IPS DF 19.7 (cell line): ENCODE measurements at places on chromosomes 2 and 18.

DNA sequence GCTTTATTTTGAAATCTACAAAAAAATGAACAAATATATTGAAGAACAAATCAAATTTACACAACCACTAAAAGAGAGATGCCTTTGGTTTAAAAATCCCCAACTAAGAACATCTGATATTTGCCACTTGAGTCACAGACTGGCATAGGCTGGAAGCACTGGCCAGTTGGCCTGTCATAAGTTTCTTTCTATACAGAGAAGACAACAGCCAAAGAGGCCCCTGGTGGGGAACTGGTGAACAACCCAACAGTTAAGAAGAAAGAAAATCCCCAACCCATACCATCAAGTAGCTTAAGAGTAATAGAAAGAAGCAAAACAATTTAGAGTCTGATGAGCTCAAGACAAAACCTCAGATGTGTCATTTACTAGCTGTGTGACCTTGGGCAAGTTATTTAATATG lies 45.5 kb downstream of the OSR1 start:
- no peak for DNase-seq

- DNase-seq, result no peak
Observed at GRCh38 chr2:108585436-108585835, 51.2 kb downstream of the LIMS1 start.

- DNase-seq, result no peak
Observed at GRCh38 chr2:14148216-14148615, 484.3 kb upstream of the LRATD1 start.

DNA sequence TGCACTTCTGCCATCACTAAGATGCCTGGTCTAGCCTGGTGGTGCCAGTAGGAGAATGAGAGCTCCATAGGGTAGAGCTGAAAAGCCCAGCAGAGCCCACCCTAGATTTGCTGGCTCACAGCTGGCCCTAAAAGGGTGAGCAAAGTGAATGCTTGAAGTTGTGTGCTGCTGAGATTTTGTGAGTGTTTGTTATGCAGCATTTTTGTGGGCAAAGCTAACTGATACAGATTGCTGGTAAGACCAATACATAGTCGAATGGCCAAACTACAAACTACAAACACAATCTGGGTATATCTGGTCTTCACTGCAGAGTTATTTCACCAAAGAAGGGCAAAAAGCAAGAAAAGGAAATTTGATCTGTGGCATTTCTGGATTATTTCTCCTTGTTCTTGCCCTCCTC lies 7.1 kb upstream of the AGAP1 start:
- no peak for DNase-seq

DNA sequence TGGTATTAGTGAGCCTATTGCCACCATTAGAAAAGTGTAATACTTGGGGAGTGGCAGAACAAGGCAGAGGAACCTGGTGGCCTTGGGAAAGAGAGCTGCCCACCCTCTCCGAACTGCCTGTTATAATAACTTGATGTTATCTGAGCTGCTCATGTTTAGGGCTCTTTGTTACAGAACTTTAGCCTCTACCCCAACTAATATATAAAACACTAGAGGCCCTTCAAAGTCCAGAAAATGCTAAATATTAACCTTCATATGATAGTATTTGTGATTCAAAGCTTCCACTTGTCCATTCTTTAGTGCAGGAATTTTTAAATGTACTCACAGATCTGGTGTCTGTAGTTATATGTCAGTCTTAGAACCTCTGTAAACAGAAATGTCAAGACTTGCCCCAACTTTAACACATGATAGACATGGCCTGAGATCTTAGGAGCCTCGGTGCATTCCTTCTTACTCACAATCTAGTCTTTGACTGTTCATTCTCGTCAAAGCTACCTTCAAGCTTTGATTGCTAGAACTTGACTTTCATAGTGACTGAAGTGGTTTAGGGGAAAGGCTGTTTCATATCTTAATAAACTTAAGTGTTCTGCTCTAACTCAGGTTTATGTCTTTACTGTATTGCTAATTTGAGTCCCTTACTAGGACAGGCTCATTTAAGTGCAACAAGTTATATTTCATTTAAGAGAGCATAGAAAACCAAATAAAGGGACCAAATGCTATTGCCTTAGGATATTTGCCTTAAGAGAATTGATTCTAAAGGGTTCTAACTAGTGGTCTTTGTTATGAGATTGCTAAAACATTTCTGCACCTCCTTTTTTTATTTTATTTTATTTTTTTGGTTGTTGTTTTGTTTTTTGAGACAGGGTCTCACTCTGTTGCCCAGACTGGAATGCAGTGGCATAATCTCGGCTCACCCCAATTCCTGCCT lies 41.6 kb downstream of the DDX1 start:
- no peak for DNase-seq

- no peak for DNase-seq
Observed at GRCh38 chr2:46161911-46162310, 135.3 kb upstream of the EPAS1 start.

DNA sequence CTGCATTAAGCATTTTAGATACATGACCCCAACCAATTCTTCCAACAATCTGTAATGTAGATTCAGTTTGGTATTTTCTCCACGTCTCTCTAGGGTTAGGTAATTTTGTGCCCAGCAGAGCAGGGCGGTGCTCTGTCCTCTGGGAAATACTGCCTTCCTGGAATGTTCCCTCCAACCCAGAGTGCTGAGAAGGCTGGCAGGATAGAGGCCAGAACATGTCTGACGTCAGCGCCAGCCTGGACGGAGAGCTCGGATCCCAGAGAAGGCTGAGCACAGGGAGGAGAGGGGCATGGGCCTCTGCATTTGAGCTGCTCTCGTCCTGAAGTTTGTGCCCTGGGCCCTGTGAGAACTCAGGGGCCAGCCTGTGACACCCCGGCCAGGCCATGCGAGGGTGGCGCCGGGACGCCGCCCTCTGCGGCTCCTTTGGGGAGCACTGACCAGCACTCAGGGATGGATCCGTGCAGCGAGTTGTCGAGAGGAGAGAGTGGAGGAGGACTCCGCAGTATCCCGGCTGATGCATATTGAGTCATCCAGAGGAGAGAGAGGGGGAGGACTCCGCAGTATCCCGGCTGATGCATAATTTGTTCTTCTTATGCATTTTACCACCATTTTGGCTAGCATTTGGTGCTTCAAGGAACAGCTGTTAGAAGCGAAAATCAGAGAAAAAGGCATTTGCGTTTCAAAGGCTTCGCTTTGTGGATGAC lies 80.0 kb upstream of the PXDN start:
- no peak for DNase-seq

DNA sequence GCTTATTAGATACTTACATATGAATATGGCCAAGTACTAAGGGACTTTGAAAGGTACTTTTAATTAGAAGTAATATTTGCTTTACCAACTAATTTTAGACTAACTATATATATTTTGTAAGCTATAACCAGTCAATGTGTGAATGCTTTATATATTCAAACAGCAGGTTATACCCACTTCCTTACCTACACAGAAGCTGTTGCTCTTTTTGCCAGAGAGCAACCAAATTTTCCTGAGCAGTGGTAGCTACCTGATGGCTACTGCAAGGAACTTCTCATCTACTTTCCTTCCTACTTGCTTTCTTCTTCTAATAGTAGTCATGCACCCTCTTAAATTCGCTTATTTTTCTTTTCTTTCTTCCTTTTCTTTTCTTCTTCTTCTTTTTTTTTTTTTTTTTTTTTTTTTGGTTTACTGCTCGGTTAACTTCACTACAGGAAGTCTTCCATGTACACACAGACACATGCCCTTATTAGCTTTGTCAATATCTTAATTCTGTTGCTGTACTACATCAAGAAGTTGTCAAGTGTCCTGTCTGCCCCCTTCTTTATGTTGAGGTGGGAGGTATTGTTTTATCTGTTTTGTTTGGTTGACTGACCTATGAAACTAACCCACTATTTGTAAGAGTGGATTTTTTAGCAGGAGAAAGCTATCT lies 95.0 kb downstream of the EPC2 start:
- DNase-seq, result no peak

DNA sequence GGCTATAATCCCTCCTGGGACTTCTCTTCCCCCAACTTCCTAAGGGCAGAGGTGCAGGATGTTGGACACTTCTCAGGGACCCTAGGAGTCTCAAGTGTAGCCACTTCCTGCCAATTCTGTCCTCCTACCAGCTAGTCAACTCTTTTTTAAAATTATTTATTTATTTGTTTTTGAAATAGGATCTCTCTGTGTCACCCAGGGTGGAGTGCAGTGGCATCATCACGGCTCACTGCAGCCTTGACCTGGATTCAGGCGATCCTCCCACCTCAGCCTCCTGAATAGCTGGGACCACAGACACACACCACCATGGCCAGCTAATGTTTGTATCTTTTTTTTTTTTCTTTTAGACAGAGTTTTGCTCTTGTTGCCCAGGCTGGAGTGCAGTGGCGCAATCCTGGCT lies 11.5 kb downstream of the SFTPB start:
- DNase-seq, result no peak

GRCh38 chr18:37661478-37661877 lies 95.9 kb upstream of the CELF4 start:
- no peak for DNase-seq

GRCh38 chr2:191676790-191677645 lies 918 bp upstream of the NABP1 start:
- DNase-seq, result no peak

DNA sequence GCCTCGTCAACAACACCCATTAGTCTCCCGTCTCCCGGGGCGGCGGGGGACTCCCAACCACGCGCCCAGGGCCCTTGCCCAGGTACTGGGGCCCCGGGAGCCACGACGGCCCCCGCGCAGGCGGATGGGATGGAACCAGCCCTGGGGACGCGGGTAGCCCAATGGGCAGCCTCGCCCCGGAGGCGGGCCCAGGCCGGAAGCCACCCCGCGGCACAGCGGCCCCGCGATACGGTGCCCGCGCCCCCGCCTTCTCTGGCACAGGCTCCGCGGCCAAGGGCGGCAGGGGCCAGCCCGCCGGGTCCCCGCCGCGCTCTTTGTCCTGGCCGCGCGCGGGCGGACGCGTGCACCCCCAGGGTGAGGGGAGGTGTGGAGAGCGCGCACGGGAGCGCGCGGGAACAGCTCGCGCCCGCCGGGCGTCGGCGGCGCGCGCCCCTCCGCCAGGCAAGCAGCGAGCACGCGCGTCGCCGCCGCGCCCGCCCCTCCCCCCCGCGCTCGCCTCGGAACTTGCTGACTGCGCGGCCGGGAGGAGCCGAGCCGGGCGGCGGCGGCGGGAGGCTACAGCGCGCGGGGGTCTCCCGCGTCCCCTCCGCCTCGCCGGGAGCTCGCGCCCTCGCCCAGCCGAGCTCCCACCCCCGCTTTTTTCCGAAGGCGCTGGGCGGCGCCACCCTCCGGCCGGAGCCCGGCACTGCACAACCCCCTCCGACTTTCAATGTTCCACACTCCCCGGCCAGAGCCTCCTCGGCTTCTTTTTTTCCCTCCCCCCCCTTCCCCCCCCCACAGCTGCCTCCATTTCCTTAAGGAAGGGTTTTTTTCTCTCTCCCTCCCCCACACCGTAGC lies at the start of gene UBE2E3:
UBE2E3 (plus strand) TSS at position 500 of the 837 bp plus-strand sequence. CDS start 1,438 bp downstream, outside the sequence.
- DNase-seq, result peak; percentile 25

DNA sequence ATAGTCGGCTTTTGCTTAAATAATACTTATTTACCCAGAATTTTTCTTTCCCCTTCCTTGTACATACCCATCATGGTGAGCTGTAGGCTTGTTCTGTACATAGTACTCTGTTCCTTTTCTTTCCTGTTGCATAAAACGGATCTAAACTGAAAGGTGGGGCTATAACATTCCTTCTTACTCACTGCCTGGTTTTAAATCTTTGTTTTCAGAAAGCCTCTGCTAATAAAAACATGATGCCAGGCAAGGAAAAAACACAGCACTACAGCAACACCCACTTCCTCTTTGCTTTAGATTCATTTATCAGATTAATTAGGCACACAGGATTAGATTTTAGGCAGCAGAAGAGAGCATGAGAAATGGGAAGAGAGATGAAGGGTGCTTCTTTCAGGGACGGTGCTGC lies 19.6 kb upstream of the STON1 start:
- DNase-seq, result no peak

DNA sequence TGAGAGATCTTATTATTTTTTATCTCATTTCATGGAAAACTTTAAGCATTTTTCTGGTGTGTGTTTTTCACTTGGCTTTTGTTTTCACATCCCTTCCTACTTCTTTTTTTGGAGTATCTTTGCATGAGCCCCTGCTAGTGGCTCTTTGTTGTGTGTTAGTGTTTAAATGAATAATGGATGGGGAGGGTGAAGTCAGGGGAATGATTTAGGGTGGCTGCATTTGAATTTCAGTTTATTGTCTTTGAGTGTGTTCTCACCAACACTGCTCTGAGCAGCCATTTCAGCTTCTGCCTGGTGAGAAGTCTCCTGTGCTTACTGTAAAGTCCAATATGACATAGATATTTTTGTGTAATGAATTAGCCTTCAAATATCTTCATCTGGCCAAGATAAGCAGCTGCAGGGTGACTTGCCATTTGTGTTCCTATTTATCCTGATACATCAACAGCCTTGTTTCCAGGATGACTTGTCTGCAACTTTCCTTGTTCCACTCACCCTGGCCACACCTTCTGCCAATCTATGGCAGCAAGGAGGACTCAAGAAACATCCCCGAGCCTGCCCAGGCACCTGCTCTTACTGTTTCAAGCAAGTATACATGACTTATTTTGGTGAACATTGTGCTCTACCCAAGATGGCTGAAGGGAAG lies 182.6 kb downstream of the PDE11A start:
- DNase-seq, result no peak

- DNase-seq, result no peak
Observed at GRCh38 chr2:215441560-215442400, 5.9 kb upstream of the FN1 start.

DNA sequence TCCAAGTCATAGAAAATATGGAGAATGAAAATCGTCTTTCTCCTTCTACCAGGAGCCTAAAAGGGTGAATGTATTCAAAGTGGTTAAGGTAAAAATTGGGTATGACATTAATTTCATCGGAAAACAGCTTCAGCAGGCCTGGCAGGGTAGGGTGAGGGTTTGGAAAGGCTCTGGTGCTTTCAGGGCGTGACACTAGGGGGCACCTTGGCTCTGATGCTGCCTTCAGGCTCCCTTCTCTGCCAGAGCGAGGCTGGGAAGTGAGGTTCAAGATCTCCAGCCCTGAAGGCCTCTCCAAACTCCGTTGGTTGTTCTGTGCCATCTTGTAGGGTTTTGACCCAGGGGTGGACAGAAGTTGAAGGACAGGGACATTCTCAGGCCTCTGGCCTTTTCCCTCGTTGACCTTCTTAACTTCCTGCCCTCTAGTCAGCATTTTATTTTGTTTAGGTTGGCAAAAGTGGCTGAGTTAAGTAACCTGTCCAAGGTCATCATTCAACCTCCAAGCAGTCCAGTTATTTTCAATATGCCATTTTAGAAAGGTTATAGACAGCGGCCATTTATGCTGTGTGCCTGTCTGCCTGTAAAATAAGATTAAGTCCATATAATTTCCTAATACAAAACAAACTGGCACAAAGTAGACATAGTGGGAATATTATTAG lies 40.3 kb downstream of the EML6 start:
- no peak for DNase-seq
